EH (cell line): ENCODE measurements at places on chromosomes 6 and 20.

DNA sequence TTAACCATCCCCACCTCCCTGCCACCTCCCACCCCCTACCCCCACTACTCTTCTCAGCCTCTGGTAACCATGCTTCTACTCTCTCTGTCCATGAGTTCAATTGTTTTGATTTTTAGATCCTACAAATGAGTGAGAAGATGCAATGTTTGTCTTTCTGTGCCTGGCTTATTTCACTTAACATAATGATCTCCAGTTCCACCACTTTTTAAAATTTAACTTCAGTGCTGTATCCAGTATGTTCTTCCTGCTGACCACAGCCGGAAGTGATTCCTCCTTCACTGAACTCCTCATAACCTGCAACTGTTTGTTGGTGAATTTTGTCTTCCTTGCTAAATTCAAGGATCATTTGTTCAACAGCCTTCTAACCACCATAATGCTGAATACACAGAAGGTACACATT lies 3.9 kb downstream of the MAP7 start:
- DNase-seq = no peak

DNA sequence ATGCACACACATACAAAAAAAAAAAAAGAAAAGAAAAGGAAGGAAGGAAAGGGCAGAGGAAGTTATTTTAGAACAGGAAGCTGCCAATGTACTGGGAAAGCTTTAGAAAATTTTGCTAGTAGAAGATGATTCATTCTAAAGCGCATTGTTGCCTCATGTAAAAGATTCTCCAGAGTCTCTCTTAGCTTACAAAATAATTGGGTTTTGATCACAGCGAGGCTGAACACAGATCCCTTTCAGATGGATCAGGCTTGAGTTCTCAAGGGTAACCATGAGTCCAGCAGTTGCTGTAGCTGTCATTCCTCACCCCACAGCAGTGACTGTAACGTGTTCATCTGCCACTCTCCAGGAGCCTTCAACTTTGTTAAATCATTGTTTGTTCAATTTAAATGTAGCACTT lies 81.9 kb downstream of the PHACTR2 start:
- peak; percentile 38 for DNase-seq

- DNase-seq = no peak
These were observed 14.1 kb downstream of the SAMHD1 start for GRCh38 chr20:36937402-36937770.

GRCh38 chr6:170421921-170422320 lies 115.4 kb downstream of the FAM120B start:
- DNase-seq = no peak

- no peak for DNase-seq
These were observed 6.6 kb upstream of the ZBTB22 start for GRCh38 chr6:33324125-33324524.

DNA sequence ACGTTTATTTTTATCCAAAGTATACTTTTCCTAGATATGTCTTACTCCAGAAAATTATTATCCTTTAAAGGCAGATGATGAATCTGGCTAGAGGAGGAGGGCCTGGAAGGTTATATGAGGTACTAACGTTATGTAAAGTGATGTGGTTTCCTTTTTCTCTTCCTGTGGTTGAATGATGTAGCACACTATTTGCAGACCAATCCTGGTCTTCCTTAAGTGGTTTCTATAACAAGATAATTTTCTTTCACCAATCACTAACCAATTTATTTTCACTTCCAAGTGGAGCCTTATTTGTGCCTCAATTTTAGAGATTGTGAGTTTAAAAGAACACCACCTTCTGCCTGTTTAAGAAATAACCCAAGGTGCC lies 154.6 kb upstream of the SOX4 start:
- no peak for DNase-seq

DNA sequence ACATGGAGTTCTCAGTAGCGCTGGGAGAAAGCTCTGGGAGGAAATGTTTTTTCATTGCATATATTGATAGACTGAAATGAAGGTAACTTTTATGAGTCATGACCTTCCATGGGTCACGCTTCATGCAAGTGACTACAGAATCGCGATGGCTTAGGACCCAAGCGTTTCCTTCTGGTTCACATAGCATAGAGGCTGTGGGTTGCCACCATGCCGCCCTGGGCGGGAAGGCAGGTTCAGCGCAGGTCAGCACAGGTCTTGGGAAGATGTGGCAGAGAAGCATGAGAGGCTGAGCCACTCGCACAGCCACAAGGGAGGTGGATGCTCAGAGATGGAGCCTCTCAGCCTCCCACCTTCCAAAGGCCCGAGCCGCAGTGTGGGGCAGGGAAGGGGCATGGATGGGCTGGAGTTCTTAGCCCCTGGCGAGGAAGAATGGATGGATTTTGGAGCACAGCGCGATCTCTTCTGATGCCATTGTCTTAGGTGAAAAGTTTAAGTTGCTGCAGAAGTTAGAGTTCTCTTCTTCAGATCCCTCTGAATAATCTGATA lies 219.5 kb downstream of the SMOC2 start:
- DNase-seq = no peak

- DNase-seq = peak; percentile 98
These were observed 2.6 kb downstream of the TRAF3IP2 start for GRCh38 chr6:111603040-111603439.

- peak; percentile 56 for DNase-seq
These were observed 1.1 kb upstream of the SIM1 start for GRCh38 chr6:100465701-100466409.

- no peak for DNase-seq
These were observed 33.7 kb upstream of the VEGFA start for GRCh38 chr6:43736211-43736786.

DNA sequence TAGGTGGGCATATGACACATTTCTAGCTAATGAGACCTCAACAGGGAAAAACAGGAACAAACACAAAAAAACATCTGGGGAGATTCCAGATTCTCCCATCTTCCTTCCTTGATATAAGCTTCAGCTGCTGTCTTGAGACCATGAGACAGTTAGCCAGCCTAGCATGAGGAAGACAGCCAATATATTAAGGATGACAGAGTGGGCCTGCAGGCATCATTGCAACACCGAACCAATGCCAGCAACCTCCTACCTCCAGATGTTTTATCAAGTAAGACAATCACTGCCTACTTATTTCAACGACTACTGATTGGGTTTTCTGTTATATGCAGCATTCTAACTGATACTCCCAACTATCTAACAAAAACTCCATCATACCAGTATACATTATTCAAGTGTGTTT lies 119.0 kb downstream of the ISM1 start:
- peak; percentile 37 for DNase-seq

GRCh38 chr6:130827247-130828149 lies at the start of gene SMLR1:
TSS of gene SMLR1 (plus strand) at chr6:130827406. CDS start at chr6:130827414, 8 bp downstream.
- DNase-seq = no peak

GRCh38 chr6:34370361-34370760 lies 22.1 kb downstream of the NUDT3 start:
- DNase-seq = no peak

GRCh38 chr20:25529295-25529951 lies 55.9 kb downstream of the NINL start:
- DNase-seq = no peak

DNA sequence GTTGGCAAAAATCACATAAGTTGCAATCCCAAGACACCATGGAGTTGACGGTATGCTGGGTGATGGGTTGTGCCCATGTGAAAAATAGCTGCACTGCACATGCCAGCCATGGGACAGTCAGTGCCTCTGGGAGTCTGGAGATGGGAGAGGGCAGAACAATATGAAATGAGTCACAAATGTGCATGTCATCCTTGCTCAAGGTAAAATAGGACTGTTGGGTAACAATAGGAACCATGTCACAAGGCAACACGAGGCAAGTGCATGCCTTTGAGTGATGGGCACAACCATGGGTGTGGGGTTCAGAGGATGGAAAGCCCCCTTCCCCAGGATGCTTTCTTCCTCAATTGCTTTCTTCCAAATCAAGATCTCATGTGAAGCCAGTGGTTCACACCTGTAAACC lies 70.5 kb upstream of the PIM1 start:
- DNase-seq = peak; percentile 18

- DNase-seq = no peak
These were observed 40.4 kb upstream of the ARFGEF2 start for GRCh38 chr20:48880981-48881657.

DNA sequence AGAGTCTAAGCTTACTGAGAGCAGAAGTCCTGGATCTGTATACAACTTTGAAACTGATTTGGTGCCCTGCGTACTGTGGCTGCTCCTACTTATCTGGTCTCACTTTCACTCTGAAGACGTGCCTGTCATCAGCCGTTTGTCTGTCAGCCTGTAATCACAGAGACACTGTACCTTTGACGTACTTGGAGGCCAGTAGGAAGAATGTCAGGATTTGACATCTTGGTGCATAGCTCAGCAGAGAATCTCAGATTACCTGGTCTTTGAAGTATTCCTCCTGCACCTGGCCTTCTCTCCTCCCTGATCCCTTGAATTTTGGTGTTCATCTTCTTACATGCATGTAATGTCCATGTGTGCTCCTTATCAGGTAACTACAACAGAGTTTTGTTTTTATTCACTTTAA lies 37.7 kb downstream of the DSE start:
- no peak for DNase-seq

DNA sequence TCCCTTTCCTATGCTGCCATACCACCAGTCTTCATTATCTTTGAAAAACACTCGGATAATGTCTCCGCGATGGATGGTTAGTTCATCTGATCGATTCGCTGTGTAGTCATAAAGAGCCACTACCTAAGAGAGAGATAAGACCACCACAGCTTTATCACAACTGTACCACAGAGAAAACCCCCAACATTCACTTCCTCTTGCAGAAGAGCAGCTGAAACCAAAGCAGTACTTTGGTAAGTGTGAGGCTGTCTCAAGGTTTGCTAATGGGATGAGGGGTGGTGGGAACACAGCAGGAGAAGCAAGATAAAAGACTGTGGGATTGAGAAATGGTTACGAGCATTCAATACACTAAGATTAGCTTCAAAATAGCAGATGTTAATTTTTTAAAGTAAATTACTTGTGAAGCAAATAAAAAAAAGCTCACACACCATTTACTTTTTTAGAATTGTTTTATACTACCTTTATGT lies 142.1 kb downstream of the MYB start:
- no peak for DNase-seq

- DNase-seq = peak; percentile 22
These were observed 105.0 kb downstream of the PREX1 start for GRCh38 chr20:48722737-48723191.

DNA sequence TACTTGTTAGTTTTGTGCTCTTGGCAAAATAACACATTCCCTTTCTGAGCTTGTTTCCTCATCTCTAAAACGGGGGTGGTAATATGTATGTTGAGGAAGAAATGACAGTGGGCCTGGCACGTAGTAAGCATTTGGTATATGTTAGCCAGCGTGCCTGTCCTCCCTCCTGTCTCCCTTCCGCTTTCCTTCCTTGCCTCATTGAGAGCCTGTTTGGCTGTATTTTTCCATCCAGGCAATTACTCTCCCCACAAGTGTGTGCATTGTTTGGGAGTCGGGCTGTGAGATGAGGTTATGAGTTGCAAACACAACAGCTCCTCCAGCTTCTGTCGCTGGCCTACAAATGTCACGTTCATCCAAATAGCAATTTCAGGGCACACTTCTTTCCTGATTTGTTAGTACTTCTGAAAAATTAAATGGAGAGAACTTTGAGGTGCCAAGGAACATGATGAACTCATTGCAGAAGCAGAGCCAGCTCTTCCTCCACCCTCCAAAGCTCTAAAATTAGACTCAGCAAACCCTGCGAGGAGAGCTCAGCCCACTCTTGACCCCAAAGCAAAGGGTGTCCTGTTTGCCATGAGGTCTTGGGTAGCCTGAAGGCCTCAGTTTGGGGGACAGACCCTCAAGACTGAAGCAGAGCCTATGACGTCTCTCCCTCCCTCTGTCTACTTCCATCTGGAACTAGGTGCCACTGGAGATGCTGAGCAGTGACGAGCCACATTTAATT lies 50.7 kb upstream of the TOX2 start:
- no peak for DNase-seq

- DNase-seq = no peak
These were observed 1.1 kb upstream of the ENTPD6 start for GRCh38 chr20:25194333-25194972.

DNA sequence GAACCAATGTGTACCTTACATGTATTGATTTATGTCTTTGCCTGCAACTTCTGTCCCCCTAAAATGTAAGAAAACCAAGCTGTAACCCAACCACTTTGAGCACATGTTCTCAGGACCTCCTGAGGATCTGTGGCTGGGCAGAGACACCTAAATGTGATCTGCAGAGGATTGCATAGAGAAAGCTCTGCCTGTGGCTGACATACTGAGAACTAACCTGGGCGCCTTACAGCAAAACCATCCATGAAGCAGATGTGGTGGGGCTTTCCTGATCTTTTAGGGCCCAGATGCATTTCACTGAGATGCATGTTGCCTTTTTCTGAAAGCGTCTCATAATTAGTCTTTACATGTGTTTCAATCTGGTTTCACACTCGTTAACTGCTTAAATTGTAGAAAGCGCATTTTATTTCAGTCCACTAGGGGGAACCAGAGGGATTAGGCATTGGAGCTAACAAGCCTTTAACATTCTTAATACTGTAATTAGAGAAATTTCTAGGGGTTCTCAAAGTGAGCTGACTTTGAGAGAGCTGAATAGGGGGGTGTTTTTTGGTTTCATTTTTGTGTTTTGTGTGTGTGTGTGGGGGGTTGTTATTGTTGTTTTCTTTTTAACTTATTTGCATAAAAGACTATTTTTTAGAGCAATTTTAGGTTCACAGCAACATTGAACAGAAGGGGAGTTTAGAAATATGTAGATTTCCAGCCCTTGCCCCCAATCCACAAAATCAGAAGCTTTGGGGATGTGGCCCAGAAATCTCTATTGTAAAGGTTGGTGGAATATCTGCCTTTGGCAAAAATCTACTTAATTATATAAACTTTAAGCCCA lies 50.9 kb upstream of the FAM184A start:
- DNase-seq = peak; percentile 73

DNA sequence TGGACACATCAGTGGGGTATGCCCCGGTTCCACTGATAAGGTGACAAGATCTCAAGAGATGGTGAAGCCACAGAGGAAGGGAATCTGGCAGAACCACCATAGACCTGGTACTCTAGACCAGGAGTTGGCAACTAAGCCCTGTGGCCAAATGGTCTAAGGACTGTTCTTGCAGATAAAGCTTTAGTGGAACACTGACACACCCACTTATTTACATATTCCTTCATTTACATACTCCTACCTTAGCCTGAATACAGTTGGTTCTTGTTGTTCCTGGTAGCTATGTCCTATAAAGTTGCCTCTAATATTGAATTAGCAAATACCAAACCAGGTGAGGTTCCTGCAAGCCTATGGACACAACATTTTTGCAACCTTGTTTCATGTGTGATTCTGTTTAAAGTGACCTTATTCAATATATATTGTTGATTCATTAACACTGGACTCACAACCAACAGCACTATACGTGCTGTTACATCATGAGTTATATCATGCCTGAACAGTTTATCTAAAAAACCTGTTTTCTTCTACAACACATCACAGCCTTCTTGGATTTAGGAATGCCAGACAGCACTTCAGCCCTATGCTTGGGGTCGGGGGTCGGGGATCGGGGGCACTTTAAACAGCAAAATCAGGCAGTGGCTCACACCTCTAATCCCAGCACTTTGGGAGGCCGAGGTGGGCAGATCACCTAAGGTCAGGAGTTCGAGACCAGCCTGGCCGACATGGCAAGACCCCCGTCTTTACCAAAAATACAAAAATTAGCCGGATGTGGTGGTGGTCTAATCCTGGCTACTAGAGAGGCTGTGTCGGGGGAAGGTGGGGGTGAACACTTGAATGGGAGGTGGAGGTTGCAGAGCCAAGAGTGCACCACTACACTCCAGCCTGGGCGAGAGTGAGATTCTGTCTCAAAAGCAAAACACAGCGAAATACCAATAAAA lies 2.5 kb downstream of the CCDC167 start:
- no peak for DNase-seq

GRCh38 chr20:44210406-44211176 lies at the start of gene OSER1:
TSS of gene OSER1 (minus strand) at chr20:44210771. CDS start at chr20:44206957, 3,814 bp downstream.
- peak; percentile 97 for DNase-seq

GRCh38 chr6:159398633-159399032 lies 229.4 kb downstream of the FNDC1 start:
- no peak for DNase-seq
